IPS DF 6.9 (cell line): ENCODE measurements at places on chromosomes 11 and 22.
A peak's percentile ranks its signal among the peaks of the same experiment; 100 is the strongest.

GRCh38 chr11:70887542-70887827, 364.9 kb downstream of the SHANK2 start:
- no peak for DNase-seq

DNA sequence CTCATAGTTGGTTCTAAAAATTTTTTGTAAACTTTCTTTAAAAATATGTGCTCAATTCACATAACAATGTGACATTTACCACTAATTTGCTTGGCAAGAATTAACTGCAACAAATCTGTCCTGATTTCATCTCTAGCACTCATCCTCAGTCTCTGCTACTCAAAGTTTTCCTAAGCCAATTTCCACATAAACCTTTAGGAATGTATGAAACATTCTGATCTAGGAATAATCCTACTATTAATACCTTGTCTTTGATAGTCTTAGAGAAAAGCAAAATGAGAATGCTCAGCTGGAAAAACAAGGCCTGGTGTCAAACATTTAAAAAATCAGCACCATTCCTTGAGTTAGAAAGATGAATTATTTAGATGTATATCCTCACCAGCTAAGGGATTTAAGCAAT, 114.3 kb downstream of the CD44 start:
- DNase-seq = no peak

- no peak for DNase-seq
Measured at GRCh38 chr11:117332843-117333242, 5.2 kb downstream of the CEP164 start.

DNA sequence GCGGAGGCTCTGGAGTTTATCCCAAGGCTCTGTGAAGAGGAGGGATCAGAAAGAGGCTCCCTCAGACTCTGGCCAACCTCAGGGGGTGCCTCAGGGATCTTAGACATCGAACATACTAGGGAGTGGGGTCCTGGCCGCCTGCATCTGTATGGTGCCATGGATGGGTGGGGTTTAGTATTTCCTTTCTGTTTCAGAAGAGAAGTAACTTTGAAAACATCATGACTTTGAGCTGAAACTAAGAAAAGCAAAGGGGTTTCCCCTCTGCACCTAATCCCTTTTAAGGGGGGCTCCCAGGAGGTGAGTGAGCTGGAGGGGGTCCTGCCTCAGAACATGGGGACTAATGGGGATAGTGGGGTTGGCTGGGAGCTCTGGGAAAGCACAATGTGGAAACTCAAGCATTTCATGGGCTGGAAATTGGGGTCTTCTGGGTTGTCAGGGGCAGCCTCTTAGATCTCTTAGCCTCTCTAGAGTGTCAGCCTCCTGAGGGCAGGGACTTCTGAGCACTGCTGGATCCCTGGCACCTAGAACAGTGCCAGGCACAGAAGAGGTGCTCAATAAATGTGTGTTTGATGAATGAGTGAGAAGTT, 11.8 kb upstream of the SSTR3 start:
- no peak for DNase-seq

GRCh38 chr11:44300844-44301563, 8.9 kb downstream of the ALX4 start:
- DNase-seq = no peak

- DNase-seq = no peak
Measured at GRCh38 chr11:17702876-17703275, 16.5 kb upstream of the MYOD1 start.

- DNase-seq = no peak
Measured at GRCh38 chr11:19766810-19767209, 54.2 kb downstream of the NAV2 start.

- no peak for DNase-seq
Measured at GRCh38 chr11:86802601-86803051, 2.3 kb downstream of the PRSS23 start.

DNA sequence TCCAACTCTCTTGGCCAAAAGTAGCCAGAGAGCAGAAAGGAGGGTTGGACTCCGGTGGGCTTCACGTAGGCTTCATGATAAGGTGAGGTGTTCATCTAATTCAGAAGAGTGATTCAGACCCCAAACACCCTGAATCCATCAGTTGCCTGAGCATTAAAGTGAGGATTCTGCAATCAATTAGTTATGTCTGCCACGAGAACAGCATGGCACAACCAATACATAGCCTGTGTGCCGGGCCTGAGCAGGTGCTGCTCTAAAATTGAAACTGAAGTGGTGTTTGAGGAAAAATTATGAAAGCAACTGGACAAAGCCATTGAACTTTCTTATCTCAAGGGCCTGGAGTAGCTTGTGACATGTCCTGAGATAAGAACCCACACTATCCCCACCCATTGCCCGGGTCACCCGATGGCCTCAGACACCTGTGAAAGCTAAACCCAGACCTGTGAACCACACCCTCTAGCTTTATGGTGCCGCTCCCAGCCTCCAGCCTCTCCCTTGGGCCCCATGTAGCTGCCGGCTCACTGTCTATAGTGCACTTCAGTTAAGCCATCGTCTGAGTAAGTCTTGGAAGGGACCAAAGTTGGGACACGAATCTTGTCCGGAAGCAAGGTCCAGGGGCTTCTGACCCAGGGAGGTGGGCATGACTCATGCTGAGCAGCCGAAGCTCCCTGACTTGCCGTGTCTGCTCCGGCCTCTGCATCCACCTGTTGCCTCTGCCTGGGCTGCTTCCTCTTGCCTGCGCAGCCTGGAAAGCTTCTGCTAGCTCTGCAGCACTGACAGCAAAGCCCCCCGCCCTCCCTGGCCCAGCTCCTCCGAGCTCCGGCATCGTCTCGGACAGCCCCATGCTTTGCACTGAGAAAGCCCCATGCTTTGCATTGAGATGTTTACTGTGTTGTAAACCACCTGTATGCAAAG, 5.7 kb upstream of the MYEOV start:
- no peak for DNase-seq

- no peak for DNase-seq
Measured at GRCh38 chr11:110564676-110565356, 135.1 kb downstream of the FDX1 start.

DNA sequence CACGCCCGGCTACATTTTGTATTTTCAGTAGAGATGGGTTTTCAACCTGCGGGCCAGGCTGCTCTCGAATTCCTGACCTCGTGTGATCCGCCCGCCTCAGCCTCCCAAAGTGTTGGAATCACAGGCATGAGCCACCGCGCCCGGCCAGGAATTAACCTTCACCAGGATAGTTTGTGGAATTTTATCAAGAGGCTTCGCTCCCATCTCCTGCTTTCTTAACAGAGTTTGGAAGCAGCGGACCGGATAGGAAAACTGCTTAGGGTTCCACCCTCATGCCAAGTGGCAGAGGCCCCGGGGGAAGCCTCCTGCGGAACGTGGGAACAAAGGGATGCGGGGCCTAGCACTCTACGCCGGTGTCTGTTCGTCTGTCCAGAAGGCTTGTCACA, 229.9 kb downstream of the ST3GAL4 start:
- no peak for DNase-seq

DNA sequence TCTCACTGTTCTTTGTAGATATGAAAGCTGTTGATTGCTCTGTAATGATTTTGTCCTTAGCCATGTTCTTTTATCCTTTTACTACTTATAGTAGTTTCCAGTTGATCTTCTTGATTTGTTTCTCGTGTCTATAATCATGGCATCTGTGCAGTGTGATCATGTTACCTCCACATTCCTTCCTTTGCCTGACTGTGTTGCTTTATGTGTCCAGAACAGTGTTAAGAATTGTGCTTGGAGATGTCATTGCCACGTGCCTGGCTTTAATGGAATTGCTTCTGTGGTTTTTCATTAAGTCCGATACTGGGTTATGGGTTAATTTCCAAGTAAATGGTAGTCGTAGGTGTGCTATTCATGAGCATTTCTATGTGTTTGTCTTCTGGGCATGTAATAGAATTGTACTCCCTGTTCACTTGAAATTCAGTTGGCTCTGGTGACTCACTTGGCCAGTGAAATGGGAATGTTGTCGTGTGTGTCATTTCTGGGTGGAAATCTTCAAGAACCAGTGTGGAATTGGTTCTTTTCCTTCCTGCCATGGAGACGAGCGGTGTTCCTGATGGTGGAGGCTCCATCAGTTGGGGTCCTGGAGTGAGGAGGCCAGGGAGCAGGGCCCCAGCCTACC, 6.8 kb downstream of the GTSE1 start:
- DNase-seq = no peak

GRCh38 chr11:8296038-8296649, 32.5 kb upstream of the LMO1 start:
- no peak for DNase-seq

- DNase-seq = no peak
Measured at GRCh38 chr22:50247748-50248147, 2.9 kb upstream of the TUBGCP6 start.

DNA sequence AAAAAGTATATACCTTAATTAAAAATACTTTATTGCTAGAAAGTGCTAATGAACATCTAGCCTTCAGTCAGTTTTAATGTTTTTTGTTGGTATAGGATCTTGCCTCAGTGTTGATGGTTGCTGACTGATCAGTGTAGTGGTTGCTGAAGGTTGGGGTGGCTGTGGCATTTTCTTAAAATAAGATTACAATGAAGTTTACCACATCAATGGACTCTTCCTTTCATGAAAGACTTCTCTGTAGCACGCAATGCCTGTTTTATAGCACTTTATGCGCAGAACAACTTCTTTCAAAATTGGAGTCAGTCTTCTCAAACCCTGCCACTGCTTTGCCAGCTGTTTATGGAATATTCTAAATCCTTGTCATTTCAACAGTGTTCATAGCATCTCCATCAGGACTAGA, 50.6 kb downstream of the LDLRAD3 start:
- no peak for DNase-seq

DNA sequence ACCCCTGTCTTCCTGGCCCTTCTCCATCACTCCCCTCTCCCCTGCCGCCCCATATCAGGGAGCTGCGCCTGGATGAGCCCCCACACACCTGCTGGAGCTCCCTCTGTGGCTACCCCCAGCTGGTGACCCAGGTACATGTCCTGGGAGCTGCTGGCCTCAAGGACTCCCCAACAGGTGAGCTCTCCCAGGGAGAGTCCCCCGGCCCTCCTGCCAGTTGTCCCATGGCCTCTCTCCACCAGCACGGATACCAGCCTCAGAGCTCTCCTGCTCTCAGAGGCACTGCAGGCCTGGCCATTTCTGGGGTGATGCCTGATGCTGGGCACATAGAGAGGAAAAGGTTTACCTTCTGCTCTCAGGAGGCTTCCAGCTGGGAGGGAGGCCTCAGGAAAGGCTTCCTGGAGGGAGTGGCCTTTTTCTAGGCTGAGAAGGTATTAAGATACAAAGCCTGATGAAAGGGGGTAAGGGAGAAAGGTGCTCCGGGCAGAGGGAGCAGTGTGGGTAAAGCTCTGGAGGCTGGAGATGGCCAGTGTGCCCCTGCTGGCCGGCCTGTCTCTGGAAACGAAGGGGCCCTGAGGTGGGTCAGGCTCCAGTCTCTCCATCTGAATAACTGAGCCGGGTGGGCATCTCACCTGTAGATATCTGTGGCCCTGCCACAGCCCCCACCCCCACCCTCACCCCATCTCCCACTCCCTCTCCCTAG, 6.0 kb upstream of the MYO7A start:
- no peak for DNase-seq

- DNase-seq = peak; percentile 31
Measured at GRCh38 chr22:22235558-22235957, 9.0 kb upstream of the VPREB1 start.

- DNase-seq = no peak
Measured at GRCh38 chr11:45538939-45539338, 126.5 kb downstream of the CHST1 start.

DNA sequence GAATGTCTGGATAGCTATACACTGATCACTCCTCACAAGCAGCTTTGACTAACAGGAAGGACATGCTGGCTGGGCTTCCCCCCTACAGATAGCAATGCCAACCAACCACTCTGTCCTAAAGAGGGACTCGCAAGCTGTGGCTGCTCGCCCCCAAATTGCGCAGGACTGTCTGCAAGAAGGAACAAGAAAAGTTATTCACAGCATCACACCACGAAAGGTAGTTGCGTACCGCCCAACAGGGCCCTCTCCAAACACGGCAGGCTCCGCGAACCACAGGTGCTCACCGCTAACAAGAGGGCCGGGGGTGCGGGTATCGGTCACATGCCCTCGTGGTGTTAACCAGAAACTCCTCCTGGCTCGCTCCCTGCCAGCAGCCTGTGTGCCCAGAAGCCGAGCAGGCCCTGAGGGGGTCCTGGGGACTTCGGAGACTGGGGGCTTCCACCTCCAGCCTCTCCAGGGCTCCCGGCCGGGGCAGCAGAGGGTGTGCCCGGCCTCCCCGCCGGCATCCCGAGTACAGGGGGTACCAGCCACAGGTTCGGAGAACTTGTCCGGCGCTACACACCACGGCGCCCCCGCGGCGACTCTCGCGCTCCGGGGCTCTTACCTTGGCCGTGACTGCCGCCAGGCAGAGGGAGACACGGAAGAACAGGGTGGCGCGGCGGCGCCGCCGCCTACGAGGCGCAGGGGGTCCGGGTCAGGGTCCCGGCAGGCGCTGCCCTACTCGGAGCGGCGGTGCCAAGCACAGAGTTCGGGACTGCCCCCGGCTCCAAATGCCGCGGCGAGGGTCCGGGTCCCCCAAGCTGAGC, 682 bp downstream of the LARGE1 start:
- no peak for DNase-seq

DNA sequence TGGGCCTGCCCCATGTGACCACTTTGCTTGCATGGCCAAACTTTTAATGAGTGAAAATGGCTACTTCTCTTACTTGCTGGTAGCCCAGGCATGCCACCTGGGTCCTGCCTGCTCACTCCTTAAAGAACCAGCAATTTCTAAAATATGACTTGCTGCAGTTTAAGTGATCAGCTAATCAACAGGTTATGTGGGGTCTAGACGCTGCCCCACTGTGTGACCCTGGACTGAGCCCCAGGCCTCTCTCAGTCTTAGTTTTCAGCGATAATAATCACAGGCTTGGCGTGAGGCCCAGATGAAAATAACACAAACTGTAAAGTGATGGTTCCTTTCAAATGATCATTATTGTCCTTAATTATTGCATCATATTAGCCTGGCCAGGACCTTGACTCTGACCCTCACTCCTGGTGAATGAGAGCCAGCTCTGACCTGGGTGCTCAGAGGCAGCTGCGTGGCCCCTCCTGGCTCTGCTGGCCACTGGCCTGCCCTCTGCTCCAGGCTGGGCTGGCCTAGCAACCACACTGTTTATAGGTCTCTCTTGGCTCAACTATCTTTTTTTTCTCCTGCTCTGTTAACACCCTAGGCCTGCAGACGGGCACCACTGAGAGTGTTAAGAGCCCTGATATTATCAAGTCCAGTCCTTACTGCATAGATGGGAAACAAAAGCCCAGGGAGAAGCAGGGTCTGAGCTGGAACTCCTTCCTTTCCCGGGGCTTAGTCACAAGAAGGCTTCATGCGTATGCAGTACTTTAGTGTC, 89.7 kb downstream of the RRM1 start:
- DNase-seq = no peak
